ENCODE measurements at places on chromosomes 16 and 17. TPM values are rescaled to one million over a fixed set of nuclear protein-coding genes. Genes with fewer than 3 reads are reported as not detected.

The KRTAP1-5 gene
- not detected for total RNA-seq

The PER1 gene
- 61.7 TPM for total RNA-seq

The PRSS33 gene
- total RNA-seq = 0.06 TPM

The TCF25 gene
- 71.6 TPM for total RNA-seq

The MYH8 gene
- not detected for total RNA-seq

The PYDC1 gene
- total RNA-seq = not detected

The SMIM5 gene
- total RNA-seq = 1.0 TPM

The RUNDC3A gene
- 0.87 TPM for total RNA-seq
